Colonic mucosa (tissue), 4 donors: ENCODE measurements at places on chromosomes 16 and 17.

DNA sequence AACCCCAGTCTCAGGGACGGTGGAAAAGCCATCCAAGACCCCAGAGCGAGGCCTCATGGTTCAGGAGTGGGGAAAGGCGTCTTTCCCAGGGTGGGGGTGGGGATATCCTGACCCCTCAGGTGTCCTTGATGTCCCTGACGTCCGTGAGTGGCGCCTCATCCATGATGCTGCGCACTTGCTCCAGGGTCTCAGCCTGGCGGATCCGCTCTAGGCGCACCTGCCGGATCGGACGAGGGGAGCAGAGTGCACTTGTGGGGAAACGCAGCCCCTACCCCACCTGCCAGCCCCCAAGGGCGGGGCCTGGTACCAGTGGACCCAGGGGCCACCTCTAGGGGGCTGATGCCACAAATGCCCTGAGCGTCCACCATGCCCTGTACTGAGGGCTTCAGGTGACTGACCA, 20.2 kb downstream of the RABEP2 start:
- DNase-seq, result no peak

- no peak for DNase-seq
These were observed 14.0 kb upstream of the COTL1 start for GRCh38 chr16:84631886-84632285.

DNA sequence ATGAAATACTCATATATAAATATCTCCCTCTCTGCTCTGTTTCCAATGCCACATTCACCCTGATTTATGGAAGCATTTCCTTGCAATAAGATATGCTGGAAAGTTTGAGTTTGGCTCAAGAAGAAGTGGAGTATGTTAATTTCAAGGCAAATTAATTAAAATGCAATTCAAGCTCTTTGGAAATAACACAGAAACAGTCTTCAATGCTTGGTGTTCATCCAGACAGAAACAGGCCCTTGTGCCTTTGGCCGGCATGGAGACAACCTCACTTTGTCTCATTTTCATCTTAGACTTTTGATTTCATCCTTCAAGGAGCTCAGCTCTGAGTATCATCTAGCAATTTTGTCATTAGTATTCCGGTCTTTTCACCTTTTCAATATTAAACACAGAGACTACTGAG, 210.0 kb downstream of the C16orf95 start:
- no peak for DNase-seq

DNA sequence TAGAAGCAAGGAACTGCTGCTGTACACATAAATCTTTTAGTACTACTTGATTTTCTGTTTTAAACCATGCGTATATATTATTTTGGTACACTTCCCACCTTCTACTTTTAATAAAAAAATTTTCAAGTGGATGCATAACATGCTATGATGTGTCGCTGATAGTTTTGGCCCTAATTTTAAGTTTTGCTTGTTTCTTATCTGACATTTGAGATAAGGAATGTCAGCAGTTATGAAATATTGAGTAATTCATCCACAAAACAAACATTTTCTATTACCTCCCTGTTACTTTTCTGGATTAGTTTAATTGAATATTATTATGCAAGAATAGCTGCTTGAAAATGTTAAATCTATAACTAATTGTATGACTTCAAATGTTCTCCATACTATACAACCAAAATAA, 35.8 kb downstream of the N4BP1 start:
- DNase-seq, result no peak

- DNase-seq, result no peak
These were observed 2.3 kb downstream of the JPT2 start for GRCh38 chr16:1680361-1680760.

DNA sequence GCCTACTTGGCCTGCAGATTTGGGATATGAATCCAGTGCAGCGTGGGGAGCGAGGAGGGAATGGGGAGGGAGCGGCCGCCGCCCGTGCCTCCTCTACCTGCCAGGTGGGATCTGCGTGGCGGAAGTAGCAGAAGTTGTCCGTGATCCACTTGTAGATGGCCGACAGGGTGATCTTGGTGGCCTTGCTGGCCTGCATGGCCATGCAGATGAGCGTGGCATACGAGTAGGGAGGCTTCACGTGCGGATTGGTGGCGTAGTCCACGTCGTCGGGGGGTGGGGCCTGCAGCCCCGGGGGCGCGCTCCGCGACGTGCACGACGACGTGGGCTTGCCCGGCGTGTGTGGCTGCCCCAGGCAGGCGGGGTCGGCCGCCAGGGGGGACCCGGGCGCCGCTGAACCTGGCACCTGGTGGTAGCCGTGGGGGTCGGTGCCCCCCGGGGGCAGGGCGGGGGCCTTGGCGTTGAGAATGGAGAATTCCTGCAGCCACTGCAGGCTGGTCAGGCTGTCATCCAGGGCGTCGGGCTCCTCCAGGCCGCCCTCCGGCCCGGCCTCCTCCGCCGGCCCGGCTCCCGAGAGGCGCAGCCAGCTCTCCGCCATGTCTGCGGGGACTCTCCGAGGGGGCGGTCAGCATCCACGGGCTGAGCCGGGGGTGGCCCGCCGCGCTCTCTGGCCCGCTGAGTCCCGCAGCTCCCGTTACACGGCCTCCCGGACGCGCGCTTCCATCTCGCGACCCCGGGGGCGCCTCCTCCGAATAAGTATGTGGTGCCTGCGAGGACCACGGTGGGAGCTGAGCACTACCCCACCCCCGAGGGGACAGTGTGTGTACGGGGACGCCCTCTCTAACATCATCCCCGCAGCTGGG, 1.0 kb downstream of the FOXJ1 start:
- DNase-seq, result peak; percentile 59

DNA sequence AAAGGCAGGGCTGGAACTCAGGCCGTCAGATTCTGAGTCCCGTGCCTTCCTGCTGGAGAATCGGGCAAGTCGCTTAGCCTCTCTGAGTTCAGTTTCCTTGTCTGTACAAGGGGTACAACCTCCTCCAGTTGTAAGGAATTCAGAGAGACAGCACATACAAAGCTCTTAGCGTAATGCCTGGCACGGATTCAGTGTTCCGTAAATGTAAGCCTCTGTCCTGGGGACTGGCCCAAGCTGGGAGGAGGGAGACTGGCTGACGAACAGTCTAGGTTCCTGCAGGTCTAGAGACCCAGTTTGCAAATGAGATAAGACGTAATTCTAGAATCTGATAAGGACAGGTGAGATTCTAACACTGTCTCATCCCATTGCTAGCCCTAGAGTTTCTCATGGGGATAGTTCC, 9.9 kb downstream of the METTL22 start:
- DNase-seq, result no peak

GRCh38 chr16:11010575-11011221, 66.3 kb downstream of the CLEC16A start:
- DNase-seq, result no peak

DNA sequence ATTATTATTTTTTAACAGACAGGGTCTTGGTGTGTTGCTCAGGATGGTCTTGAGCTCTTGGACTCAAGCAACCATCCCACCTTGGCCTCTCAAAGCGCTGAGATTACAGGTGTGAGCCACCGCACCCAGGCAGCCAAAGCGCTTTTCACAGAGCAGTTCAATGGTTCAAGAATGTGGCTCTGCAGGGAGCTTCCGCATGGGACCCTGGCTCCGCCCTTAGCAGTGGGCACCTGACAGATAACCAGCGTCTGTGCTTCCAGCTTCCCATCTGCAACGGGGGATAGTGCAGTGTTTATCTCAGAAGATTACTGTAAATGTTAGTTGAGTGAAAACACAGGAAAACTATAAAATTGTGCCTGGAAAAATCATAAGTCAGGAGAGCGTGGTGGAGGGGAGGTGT, 99.4 kb downstream of the KCNJ12 start:
- DNase-seq, result no peak

DNA sequence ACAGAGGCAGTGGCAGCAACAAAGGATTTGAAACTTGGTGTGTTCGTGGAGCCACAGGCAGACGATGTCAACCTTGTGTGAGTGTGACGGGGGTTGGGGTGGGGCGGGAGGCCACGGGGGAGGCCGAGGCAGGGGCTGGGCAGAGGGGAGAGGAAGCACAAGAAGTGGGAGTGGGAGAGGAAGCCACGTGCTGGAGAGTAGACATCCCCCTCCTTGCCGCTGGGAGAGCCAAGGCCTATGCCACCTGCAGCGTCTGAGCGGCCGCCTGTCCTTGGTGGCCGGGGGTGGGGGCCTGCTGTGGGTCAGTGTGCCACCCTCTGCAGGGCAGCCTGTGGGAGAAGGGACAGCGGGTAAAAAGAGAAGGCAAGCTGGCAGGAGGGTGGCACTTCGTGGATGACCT, 25.5 kb downstream of the STH start:
- DNase-seq, result no peak

DNA sequence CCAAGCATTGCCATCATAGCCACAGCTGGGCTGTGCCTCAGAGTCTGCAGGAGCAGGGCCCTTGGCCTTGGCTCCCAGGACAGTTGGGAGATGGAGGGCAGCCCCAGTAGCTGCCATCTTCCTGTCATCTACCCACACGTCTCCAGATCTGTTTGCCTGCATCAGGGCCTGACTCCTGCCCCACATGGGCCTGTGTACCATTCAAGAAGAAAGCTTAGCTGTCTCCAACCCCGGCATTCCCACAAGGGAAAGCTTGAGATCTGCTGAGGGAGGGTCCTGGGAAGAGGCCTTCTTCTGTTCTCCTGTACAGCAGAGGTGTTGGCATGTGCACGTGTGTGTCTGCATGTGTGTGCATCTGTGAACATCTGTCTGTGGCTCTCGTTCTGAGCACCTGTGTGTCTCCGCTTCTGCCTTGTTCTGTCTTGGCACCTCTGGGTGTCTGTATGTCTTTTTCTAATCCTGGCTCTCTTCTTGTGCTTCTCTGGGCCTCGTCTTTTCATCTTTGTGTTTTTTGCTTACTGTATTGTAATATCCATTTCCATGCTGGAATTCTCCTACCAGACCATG, 122.2 kb downstream of the MRM1 start:
- DNase-seq, result no peak

DNA sequence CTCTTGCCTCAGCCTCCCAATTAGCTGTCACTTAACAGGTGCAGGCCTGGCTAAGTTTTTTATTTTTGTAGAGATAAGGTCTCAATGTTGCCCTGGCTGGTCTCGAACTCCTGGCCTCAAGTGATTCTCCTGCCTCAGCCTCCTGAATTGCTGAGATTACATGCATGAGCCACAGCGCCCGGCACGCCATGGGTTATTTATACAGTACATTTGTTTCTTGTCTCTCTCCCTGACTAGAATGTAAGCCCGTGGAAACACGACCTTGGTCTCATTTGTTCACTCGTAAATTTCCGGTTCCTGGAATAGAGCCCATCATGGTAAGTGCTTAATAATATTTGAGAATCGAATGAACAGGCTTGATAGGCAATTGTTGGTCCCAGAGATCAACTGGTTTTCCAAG, 2.0 kb downstream of the SLC25A19 start:
- DNase-seq, result no peak

GRCh38 chr17:49370971-49371834, 9.2 kb upstream of the ZNF652 start:
- DNase-seq, result no peak

DNA sequence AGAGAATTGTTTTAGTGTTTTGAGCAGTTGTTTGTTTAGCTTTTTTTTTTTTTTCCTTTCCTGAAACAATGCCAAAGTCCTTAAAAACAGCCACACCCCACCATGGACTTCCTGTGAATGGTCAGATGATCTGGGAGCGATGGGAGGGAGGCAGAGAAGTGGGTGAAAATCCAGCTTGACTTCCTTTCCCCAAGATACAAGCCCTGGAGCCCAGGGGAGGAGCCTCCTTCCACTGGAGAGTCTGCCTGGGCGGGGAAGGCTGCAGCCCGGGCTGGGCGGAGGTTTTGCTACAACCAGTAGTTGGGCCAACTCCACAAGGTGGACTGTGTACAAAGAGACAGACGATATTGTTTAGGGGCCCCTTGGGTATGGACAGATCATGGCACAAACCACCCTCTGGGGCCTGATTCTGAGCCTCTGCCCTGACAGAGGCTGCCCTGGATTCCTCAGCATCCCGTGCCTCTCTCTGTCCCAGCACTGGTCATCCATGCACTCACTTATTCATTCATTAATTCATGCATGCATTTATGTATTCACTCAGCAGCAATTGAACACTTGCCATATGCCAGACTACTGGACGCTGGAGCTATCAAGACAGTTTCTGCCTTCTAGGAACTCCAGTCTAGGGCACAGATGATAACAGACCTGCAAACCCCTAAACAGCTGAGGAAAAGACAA, 29.8 kb downstream of the WSB1 start:
- peak; percentile 93 for DNase-seq

DNA sequence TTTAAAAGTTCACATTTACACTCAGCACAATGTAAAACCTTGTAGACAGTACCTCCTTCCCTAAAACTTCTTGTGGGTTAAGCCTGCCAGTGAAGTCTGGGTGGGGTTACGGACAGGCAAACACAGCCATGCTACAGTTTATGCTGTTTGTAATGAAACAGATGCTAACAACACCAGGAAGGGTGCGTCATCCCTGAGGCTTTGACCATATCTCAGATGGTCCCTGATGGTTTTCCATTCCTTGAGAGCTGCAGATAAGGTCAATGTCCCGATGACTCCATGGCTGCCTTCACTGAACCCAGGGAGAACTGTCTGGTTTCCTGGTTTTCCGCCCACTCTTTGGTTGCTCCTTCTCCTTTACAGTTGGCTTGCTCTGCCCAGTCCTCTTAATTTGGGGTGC, 29.1 kb downstream of the GAS7 start:
- DNase-seq, result no peak

DNA sequence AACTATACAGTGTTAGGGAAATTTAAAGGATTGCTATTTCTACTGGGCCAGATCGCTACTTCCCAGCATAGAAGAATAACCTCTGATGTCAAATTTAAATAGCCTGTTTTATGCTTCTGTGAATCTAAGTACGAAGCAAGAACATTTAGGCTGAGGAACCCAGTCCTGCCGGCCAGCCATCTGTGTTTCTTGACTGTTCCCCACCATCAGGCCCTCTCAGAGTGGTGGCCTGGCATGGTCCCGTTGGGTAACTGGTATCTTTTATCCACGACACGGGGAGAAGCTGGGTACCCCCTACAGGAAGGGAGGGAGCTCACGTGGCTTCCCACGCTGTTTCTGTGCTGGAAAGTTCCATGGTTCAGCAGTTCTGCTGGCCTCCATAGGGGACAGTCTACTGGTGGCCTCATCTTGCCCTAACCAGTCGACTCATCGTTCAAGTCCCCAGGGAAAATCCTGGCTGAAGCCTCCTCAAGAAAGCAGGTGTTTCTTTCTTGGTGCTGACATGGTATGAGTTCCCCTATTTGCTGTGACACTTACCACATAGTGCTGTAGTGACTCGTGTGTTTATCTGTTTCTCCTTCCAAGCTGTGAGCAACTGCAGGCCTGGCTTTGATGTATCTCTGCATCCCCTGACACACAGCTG, 201.7 kb upstream of the NLRP1 start:
- DNase-seq, result no peak

- DNase-seq, result no peak
These were observed 23.2 kb downstream of the MYH3 start for GRCh38 chr17:10633738-10634379.

DNA sequence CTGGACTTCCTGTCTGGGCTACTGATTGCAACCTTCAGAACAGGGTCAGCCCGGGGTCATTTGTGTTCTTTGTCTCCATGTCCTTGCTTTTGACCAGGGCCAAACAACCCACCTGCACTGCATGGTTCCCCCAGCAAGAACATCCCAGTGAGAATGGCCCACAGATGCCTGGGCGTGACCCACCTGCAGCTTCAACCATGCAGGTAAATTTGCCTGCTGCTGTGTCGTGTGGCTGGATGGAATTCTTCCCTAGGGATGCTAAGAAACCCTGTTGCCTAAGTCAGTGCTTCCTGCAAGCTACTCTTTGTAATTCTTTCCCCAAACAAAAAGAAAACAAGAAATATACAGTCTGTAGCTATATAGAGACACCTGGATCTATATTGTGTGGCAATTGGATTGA, 12.5 kb downstream of the CDH13 start:
- DNase-seq, result no peak

- DNase-seq, result no peak
These were observed 164.1 kb upstream of the TOM1L1 start for GRCh38 chr17:54736573-54736972.
